ENCODE measurements at places on chromosomes 13 and 19. TPM values are rescaled to one million over a fixed set of nuclear protein-coding genes. Genes with fewer than 3 reads are reported as not detected.

DNA sequence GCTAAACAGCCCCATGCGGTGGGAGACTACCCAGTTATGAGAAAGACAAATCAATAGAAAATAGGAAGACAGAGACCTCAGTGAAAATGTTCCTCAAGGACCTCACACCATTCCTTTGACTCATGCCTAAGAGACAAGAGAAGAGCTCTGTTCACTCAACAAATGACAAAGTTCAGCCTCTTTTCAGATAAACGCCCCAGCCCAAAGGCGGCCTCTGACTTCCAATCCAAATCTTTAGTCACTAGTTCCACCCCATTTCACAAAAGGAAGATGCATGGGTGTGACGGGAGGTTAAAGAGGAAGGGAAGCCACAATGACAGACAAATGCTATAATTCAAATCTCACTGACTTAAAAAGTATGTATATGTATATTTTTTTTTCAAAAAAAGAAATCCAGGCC, 8.1 kb downstream of the CARS2 start:
- H3K27ac ChIP-seq, result no peak overlapping the region
- H3K4me1 ChIP-seq, result peaks cover 6% of the 10 kb centered on the region
- no peaks in the 10 kb centered on the region for H3K27me3 ChIP-seq

DNA sequence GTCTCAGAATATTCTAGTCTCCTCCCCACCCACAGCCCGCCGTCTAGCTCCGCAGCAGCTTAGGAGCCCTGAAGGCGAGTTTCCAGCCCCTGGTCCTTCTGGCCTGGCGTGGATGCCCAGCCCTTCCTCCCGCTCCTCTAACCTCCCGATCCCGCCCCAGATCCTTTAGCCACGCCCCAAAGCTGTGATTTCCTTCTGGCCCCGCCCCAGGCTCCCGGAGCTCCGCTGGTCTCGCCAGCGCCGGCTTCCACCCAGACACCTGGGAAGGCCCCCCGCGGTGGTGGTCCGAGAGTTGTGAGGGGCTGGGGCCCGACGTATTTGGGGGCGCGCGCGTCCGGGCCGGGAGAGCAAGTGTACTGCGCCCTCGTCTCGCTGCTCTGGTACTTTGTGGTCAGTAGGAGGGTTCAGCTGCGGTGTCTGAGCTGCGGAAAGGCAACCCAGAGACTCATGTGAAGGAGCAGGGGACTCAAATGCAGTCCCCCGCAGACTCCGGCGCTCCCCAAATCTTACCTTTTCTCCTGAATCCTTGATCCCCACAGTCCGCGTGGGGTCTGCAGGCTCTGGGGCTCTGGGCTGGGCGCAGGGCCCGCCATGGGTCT, at the start of gene CGB7:
CGB7 (minus strand) TSS at position 114 of the 599 bp plus-strand sequence. CDS start 2,374 bp downstream, outside the sequence.
- peaks cover 25% of the 10 kb centered on the region for H3K4me1 ChIP-seq
- H3K4me3 ChIP-seq, result peak within 1 kb of the TSS; percentile 53
- H3K36me3 ChIP-seq, result no peaks in the 10 kb centered on the region
- DNase-seq, result no peak
- H3K27me3 ChIP-seq, result peaks cover 12% of the 10 kb centered on the region

DNA sequence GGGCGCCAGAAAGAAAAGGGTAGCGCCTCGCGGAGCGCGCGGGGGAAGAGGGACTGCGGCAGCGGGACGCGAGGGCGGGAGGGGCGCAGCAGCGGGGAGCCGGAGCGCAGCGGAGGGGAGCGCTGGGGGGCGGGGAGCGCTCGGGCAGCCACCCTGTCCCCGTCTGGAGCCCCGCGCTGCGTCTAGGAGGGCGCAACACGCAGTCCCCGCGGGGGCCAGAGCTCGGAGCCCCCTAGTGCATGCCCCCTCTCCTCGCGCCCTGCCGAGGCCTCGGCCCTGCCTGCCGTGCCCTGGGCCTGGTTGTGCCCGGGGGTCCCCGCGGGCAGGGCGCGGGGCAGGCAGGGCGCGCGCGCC, 37.9 kb downstream of the SOX1 start:
- H3K4me1 ChIP-seq, result peaks cover 25% of the 10 kb centered on the region
- H3K27ac ChIP-seq, result no peak overlapping the region
- no peak for DNase-seq
- no peak overlapping the region for H3K4me3 ChIP-seq

- H3K4me3 ChIP-seq, result peak overlapping the region; percentile 73
- no peaks in the 10 kb centered on the region for H3K27me3 ChIP-seq
- H3K36me3 ChIP-seq, result peaks cover 16% of the 10 kb centered on the region
- DNase-seq, result no peak
These were observed 426 bp downstream of the MYO9B start for GRCh38 chr19:17075864-17076542.

The CGB1 gene
- total RNA-seq, result not detected

Measured in esophagus muscularis mucosa (tissue), 4 donors.